NCI-H2107 (cell line): ENCODE measurements at places on chromosomes 1 and 21.

DNA sequence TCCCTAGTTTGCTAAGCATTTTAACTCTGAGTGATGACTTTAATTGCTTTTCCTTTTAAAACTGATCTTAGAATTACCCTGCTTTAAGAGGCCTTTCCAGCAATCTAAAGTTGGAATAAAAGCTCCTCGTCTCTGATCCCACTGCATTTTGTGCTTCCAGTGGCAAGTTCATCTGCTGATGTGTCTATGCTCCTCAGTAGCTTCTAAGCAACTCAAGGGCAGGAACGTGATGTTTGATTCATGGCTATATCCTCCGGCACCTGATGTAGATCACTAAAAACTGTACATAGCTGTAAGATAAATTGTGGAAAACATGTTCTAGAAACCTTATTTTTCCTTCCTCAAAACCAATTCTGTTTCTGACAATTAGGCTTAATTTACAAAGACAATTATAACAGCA, 12.5 kb downstream of the CYYR1 start:
- no peak for DNase-seq

- DNase-seq, result no peak
Measured at GRCh38 chr1:239616673-239617072, 230.3 kb downstream of the CHRM3 start.

DNA sequence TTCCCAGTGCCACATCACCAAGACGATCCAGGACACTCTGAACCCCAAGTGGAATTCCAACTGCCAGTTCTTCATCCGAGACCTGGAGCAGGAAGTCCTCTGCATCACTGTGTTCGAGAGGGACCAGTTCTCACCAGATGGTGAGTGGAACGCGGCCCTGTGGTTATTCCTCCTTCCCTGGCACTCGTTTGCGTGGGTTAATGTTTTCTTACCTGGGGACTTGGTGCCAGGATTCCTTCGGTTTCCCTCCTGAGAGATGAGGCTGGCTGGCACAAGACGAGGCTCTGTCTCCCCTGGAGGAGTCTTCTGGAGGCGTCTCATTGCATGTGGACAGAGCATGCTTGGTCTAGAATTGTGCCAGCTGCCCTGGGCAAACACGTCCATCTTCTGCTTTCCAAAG, 29.3 kb downstream of the ATP5PO start:
- no peak for DNase-seq

- no peak for DNase-seq
Measured at GRCh38 chr21:31181082-31181750, 142.9 kb upstream of the KRTAP19-8 start.

DNA sequence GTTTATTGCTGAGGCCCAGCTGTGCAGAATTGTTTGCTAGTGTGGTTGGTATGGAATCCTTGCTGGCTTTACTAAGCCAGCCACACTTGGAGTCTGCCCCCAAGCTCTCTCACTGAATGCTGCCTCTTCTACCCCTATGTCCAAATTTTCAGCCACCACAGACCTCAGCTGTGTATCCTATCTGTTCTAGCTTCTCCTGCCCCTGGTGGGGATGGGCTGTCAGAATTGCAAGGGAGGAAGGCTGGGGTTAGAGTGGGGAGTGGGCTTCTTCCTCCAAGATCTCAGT, 4.4 kb downstream of the NHLH1 start:
- no peak for DNase-seq

DNA sequence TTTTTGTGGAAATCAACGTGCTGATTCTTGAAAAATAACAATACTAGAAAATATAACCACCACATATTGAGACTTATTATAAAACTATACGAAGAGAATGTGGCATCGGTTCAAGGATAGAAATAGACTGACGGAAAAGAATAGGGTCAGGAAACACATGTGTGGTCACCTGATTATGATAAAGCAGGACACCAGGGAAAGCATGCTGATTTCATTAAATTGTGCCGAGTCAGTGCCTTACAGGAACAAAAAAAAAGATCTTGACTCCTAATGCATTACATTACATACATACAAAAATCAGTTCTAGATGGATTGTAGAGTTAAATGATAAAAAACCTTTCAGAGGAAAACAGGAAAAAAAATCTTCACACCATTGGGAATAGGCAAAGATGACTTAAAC, 43.5 kb upstream of the SERPINC1 start:
- no peak for DNase-seq

DNA sequence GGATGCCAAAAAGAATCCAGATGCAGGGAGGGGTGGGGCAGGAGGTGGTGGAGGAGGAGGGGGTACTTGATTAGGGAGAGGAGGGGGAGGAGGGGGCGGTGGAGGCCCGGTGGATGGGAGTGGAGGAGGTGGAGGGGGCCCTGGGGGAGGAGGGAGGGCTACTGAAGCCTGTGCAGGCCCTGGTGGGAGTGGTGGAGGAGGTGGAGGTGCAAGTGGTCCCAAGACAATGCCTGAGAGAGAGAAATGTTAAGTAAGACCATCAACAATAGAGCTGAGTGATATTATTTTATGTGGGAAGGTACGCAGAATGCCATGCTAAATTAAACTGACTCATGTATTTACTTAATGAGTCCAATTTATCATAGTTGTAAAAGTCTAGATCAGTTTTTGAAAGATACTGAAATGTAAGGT, 86.8 kb upstream of the LBR start:
- DNase-seq, result no peak

- DNase-seq, result no peak
Measured at GRCh38 chr1:205812271-205812877, 624 bp downstream of the SLC41A1 start.

- no peak for DNase-seq
Measured at GRCh38 chr1:180503280-180503862, 994 bp upstream of the ACBD6 start.

GRCh38 chr1:220786337-220787068, at the start of gene MTARC1:
TSS of gene MTARC1 (plus strand) at chr1:220786913. CDS start at chr1:220786945, 32 bp downstream.
- peak; percentile 70 for DNase-seq

DNA sequence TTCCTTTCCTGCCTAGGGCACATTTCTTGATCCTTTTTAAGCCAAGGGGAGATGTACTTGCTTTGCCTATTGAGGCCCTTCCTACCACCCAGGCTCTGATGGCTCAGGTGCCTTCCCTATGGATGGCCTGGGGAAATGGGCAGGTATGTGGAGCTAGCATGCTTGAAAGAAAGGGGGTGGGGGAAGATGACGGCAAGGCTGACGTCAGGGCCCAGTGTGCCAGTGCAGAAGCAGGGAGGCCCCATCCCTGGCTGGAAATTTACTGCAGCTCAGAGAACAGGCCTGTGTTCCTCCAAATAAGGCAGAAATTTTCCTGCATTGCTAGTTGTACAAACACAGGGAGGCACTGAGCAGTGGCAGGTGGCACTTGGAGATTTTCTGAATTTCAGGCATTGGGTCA, 453.2 kb upstream of the VAMP3 start:
- DNase-seq, result no peak

GRCh38 chr1:207817166-207817565, 65.3 kb downstream of the CD46 start:
- DNase-seq, result no peak

DNA sequence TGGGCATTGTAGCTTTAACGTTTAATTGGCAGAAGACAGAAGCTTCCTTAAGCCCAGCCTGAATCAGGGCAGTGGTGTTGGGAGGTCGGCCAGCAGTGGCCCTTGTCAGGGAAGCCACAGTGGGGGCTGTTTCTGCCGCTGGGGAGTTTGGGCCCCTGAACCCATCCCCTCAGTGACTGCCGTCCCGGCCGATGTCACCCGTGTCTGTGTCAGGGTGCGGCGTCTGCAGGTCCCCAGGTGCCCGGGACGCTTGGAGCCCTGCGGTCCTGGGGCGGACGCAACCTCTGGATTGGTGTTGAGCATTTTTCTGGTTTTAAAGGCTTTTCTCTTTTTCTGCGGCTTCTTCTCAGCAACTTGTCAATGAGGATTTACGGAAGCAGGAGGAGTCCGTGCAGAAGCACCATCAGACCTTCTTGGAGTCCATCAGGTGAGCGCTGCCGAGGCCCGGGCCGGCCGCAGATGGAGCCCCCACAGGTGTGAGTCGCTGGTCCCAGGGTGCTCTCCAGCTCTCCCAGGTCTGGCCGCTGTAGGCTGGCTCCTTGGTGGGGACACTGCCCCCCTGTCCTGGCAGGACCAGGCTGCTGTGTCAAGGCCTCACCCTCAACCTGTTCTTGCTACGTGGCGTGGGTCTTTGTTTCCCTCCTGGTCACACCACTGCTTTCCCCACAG, 2.3 kb downstream of the ATAD3C start:
- DNase-seq, result no peak

- DNase-seq, result no peak
Measured at GRCh38 chr1:231418741-231419107, 3.4 kb downstream of the EGLN1 start.

DNA sequence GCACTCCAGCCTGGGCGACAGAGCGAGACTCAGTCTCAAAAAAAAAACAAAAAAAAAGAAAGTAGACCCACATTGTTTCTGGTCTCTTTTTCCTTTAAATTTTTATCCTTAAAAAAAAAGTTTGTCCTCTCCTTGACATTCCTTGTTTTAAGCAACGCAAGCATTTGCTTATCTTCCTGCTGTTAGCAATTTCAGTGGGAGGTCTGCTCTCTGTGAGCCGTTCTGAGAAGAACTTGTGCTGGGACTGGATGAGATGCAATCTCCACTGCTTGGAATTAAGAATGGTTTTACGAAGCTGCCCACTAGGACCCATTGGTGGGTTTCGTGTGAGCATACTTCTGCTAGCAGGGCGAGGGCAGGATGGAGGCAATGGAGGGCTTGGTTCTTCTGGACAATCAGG, 225.1 kb upstream of the TMEM51 start:
- no peak for DNase-seq

DNA sequence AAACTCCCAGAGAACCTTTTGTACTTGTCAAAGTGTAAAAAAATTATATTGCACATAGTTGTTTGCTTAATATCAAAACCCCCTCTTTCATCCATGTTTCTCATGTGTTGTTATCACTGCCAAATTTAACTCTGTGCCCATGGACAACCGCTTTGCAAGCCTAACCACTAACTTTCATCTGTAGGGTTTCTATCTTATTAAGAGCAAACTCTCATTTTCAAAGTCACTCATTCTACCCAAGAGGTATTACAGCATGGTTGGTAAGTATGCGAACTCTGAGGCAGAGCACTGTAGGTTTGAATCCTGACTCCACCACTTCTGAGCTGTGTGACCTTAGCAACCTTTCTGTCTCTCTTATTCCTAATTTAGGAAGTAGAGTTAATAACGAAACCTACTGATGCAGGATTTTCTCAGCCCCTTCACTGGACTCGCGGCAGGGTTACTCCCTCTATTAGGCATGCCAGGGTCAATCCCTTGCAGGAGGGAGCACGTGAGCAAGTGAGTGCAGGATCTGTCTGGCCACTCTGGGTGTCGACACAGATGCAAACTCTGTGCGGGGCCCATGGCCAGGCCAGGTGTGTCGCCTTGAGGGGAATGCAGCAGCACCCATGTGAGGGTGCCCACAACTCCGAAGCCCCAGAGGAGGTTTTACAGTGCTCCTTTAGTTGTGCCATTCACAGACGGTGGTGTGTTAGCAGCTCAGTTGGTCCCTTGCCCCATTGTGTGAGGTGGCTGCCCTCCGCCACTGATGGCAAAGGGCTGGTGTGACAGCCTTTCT, 361.5 kb upstream of the ADGRL2 start:
- no peak for DNase-seq

DNA sequence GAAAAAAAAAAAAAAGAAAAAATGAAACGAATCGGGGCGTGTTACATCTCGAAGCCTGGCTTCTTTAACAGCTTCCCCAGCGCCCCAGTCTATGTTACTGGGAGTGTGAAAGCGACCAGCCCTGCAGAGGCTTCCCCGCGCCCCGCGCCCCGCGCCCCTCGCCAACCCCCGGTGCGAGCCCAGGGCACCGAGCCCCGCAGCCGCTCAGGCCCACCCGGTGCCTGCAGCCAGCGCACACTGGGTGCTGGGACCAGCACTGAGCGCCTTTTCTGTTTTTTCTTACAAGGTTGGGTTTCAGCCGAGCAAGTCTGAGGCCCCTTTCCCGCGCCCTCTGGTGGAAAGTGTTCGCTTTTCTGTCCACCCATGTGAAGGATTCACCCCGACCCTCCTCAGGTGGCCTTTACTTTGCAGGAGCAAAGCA, 42.1 kb upstream of the ZNF496 start:
- no peak for DNase-seq

DNA sequence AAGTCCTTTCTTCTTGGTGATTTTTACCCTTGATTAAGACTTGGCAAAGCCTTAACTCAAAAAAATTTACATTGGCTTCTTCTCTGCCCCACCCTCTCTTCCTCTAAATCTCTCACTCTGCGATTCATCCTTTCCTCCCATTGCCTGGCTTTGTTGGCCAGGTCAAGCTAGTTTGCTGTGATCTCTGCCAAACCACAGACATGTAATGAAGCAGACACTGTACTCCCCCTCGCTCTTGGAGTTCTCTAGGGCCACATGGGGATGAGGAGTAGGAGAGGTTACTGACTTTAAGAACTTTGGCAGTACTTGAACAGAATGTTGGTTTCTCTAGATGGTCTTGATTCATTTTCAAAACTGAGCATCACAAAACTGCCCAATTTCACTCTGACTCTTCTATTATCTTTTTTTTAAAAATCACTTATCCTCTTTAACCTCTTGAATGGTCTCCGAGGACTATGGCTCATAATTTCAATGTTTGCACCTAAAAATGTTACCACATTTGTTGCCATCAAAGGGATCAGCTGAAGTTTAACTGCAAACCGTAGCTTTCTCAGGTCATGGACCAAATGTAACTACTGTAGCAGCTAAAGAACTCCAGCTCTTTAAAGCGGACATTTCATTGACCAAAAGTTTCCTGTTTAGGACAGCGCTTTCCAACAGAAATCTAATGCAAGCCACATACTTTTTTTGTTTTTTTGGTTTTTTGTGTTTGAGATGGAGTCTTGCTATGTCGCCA, 62.7 kb upstream of the IPO9 start:
- no peak for DNase-seq
